ENCODE measurements at places on chromosomes 7 and 10. TPM values are rescaled to one million over a fixed set of nuclear protein-coding genes. Genes with fewer than 3 reads are reported as not detected.

DNA sequence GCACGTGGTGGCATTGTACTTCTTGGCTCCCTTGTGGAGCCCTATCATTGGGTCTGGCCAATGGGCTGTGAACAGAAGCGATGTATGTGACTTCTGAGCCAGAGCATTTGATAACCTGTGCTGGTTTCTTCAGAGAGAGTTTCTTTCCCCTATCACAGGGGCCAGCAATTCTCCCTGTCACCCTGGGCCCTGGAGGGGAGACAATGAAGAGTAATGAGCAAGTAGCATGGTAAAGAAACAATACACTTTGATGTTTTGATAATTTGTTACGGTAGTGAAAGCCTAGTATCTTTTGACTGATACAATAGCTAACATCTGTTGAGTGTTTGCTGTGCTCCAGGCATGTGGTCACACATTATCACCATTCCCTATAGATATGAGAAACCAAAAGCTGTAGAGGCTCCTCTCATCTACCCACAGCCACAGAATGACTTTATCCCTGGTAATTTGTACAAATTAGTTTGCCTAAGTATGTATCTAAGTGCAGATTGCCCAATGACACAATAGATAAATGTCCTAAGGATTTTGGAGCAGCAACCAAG, 113.4 kb upstream of the SVIL start:
- no peak for DNase-seq

The UPK3BL2 gene
- 43.5 TPM for total RNA-seq

DNA sequence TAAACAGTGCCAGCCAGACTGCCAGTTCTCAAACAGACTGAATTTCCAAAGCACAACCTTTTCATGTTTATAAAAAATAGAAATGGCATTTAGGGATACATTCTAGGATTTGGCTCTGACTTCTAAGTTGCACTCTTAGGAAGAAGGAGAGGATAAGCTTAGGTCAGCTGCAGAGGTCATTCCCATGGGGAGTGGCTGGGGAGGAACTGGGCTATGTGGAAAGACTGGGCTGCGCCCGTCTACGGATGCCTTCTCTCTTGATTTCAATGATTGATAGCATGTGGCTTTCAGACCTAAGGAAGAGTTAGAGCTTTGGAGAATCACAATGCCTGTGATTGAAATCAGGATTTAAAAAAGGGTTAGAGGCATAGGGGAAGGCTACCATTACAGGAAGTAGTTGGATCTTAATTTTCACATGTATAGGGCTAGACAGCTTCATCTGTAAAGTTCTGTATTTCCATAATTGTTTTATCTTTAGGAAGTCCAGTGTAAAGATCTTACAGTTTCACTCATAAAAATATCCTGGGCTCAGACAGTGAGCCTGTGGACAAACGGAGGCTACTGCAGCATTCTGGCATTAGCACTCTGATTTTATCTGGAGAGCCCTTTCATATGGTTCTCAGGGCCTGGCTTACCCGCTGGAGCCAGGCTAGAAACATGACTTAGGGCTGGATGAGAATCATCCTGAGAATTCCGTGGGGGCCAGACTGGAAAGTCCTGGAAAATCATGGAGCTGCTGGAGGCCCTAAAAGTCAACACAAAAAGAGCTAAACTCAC, 29.5 kb downstream of the NUDT5 start:
- DNase-seq = no peak

The HOXA11 gene
- total RNA-seq = not detected

DNA sequence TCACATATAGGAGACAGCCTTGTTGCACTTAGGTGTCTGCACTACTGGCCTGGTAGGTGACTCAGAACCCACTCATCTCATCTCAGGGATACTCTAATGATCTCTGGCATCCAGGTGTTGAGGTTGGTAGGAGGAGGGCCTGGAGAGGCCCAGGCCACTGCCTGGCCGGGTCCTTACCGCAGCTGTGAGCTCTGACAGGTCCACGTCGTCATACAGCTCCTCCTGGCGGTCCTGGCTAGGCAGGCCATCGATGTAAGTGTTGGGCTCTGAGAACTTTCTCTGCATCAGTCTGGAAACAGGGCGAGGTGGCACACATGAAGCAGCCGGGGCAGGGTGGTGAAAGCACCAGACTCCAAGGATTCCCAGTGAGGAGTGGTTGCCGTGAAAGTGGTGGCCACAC, 62.1 kb downstream of the VWA2 start:
- no peak for DNase-seq

- no peak for DNase-seq
These were observed 843 bp downstream of the CFAP70 start for GRCh38 chr10:73357821-73358220.

- no peak for DNase-seq
These were observed 55.8 kb downstream of the TACC2 start for GRCh38 chr10:122044713-122045112.

DNA sequence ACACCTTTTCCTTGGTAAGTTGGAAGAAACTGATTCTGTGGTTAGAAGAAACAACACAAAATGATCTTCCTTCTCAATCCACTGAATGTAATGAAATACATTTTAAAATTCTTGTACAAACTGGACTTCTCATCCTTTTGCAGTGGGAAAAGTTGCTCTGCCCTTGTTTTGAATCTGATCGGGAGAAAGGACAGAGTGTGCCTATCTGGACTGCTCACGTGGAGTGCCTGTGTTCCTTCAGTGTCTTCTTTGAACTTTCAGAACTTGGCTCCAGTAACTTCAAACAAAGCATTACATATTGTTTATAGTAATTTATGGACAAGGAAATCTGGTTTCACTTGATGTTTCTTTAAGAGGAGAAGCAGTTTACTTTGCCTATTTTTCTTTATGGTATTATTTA, 17.1 kb downstream of the SLC26A3 start:
- DNase-seq = no peak
